ENCODE measurements at places on chromosomes 5 and 9.

DNA sequence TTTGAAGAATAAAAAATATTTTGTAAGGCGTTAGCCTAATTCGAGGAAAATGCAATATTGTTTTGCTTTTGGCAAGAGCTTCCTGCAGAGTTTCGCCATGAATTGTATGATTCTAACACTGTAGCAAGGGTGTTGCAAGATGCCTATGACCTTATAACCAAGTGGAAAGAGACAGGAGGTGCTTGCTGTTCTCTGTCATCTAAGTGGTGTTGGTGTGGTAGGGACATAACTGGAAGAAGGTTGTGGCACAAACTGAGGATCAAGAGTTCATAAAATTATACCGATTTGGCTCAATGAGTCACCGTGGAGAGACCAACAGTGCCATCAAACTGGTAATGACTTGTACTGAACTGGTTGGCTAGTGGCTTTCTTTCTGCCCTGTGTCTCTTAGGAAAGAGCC lies 6.3 kb downstream of the STC2 start:
- DNase-seq = no peak

DNA sequence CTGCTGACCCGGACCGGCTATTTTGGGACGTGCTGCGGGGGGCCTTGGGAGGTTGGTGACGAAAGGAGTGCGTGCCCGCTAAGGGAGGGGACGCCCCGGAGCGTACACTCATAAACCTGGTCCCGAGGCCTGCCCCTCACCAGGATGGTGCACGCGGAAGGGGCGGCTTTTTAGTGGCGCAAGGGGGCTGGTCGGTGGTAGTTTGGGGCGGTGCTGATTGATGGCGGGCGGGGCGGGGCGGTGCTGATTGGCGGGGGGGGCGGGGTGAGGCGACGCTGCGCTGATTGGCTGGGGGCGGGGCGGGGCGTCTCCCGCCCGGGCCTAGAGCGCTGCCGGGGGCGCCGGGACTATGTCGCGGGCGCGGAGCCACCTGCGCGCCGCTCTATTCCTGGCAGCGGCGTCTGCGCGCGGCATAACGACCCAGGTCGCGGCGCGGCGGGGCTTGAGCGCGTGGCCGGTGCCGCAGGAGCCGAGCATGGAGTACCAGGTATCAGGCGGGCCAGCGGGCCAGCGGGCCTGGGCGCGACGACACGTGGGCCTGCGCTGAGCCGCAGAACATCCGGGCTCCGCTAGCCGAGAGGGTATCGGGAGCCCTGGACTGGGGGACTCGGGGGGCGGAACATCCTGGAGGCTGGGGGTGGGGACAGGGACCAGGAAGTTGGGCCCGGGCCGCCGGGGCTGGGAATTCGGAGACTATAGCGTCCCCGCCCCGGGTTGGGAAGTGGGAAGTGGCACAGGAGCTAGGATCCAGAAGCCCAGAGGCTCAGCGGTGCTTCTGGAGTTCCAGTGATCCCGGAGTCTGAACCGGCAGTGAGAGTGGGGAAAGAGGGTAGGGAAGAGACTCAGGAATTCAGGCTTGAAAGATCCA lies at the start of gene FPGS:
Gene FPGS, plus strand, starts transcription at position 307 of the 868 bp plus-strand sequence. Its CDS starts 43 bp downstream, at position 350.
- DNase-seq = peak; percentile 78

- no peak for DNase-seq
These were observed 7.6 kb downstream of the SVEP1 start for GRCh38 chr9:110571801-110572483.

- DNase-seq = no peak
These were observed 250.7 kb downstream of the ANXA1 start for GRCh38 chr9:73402081-73403028.

DNA sequence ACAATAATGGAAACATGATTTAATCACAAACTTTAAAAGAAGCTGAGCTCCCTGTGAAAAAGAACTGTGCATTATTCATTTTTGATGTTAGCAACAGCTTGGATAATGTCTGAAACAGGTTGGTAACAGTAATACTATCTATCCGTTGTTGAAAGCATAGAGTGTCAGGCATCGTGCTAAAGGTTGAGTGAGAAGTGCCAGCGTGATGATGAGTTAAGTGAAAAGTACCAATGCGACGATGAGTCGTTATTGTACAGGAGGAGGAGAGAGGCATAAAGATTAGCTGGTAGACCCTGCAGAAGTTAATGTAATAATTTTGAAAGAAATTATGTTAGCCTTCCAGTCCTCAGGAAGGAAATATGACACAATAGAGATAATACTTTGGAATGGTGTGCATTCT lies 593.6 kb downstream of the MAT2B start:
- DNase-seq = no peak

DNA sequence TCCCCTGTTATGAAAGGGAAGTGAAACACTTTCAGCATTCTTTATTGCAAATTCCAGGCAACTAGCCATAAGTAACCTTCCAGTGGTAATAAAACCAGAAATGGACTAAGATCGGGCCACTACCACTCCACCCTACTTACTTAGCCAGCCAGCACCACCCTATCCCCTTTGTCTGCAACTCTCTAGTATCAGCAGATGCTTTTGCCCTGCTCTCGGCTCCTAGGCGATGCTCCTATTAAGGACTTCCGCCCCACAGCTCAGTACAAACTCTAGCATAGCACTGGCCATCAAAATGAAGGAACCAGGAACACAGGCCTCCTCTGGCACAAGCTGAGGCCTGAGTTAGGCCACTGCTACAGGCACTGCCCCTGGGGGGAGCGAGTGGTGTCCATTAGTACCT lies 81.2 kb downstream of the GLDC start:
- no peak for DNase-seq

DNA sequence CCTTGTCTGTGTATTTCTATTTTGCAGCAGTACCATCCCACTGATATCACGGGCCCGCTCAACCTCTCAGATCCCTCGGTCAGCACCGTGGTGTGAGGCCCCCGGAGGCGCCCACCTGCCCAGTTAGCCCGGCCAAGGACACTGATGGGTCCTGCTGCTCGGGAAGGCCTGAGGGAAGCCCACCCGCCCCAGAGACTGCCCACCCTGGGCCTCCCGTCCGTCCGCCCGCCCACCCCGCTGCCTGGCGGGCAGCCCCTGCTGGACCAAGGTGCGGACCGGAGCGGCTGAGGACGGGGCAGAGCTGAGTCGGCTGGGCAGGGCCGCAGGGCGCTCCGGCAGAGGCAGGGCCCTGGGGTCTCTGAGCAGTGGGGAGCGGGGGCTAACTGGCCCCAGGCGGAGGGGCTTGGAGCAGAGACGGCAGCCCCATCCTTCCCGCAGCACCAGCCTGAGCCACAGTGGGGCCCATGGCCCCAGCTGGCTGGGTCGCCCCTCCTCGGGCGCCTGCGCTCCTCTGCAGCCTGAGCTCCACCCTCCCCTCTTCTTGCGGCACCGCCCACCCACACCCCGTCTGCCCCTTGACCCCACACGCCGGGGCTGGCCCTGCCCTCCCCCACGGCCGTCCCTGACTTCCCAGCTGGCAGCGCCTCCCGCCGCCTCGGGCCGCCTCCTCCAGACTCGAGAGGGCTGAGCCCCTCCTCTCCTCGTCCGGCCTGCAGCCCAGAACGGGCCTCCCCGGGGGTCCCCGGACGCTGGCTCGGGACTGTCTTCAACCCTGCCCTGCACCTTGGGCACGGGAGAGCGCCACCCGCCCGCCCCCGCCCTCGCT lies 1.9 kb downstream of the LRRC26 start:
- DNase-seq = no peak

GRCh38 chr5:9431496-9432258 lies 114.2 kb downstream of the SEMA5A start:
- DNase-seq = no peak

GRCh38 chr5:909086-909485 lies 16.4 kb downstream of the TRIP13 start:
- no peak for DNase-seq

Data from activated T-helper 2 cell treated with anti-CD3 and anti-CD28 coated beads, Interferon-gamma antibody, Interleukin-2, Interleukin-4, amounts not matched to agents 10 μg/mL and 5 μg/mL and 100 μg/mL, durations not matched to agents 14 hours and 24 hours and 36 hours (primary cell).